ENCODE measurements at places on chromosomes 5 and 9.

GRCh38 chr9:72485821-72486593, 35.4 kb upstream of the TMC1 start:
- no peak for DNase-seq

GRCh38 chr5:159824188-159825161, 91.8 kb upstream of the ADRA1B start:
- DNase-seq = no peak

GRCh38 chr5:109387408-109387974, 22.3 kb downstream of the PJA2 start:
- no peak for DNase-seq

GRCh38 chr5:78518365-78519197, 130.0 kb downstream of the LHFPL2 start:
- no peak for DNase-seq

- DNase-seq = no peak
These were observed 17.9 kb downstream of the HSD17B4 start for GRCh38 chr5:119470105-119470763.

DNA sequence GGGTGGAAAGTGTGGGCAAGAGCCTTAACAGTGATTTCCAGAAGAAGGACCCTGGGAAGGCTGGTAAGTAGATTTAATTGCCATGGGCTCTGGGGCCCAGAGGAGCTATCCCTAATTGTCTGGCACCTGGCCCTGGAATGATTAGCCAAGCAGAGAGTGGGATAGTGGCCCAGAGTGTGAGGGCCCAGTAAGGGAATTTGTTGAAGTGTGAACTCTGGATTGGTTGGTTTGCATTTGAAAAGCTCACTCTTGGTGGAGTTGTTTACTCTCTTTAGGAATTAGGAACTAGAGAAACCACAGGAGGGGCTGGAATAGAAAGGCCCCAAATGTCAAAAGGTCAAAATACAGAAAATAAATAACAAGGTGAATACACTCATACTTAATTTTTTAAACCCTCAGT, 207.1 kb downstream of the GABRG2 start:
- DNase-seq = no peak

- no peak for DNase-seq
These were observed 94.9 kb downstream of the TMEM174 start for GRCh38 chr5:73267766-73268435.

- no peak for DNase-seq
These were observed 43.2 kb upstream of the PRSS3 start for GRCh38 chr9:33752130-33752637.

- DNase-seq = no peak
These were observed 1.3 kb upstream of the KLHL9 start for GRCh38 chr9:21336457-21336856.

- DNase-seq = no peak
These were observed 420.1 kb downstream of the MTRR start for GRCh38 chr5:8288897-8289516.

- no peak for DNase-seq
These were observed 12.6 kb downstream of the LMBRD2 start for GRCh38 chr5:36138900-36139683.

DNA sequence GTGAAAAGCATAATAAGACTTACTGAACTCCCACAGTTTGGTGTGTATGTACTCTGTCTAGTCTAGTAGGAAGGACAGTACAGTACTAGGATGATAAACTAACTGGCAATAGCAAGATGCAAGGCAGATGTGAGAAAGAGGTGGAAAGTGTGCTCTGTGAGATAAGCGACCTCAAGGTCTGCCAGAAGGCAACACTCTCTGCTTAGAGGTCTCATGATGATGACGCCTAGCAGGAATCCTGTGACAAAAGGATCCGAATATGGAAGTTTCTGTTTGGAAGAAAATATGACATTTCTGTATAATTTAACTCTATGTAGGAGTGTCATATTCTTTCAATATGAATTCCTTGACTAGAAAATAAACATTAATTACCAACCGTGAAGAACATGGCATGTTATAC, 112.2 kb downstream of the PLPPR1 start:
- no peak for DNase-seq

DNA sequence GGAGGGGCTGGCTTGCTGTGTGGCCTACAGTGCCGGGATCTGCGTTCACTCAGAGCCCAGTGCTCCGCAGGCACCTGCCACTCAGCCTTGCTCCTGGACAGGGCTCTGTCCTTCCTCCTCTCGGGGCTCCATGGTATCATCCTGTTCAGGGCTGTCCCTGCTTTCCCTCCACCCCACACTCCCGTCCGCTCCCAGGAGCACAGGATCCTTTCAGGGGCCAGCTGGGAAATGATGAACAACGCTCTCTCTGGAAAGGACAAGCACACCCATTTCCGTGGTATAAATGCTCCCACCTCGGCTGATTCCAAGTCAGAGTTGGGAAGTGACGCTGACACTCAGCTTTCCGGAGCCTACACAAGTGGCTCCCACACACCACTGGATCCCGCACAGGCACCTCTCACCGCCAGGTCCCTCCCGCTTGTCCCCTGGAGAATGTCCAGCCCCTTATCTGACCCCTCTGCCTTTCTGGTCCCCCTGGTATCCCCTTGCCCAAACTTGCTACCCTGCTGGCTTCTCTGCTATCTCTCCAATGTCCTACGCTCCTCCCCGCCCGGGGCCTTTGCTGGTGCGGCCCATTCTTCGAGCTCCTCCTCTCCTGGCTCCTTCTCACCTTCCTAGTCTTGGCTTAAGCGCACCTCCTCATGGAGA, 21.3 kb downstream of the HMCN2 start:
- no peak for DNase-seq

GRCh38 chr9:134365791-134366222, 39.6 kb downstream of the RXRA start:
- DNase-seq = no peak

DNA sequence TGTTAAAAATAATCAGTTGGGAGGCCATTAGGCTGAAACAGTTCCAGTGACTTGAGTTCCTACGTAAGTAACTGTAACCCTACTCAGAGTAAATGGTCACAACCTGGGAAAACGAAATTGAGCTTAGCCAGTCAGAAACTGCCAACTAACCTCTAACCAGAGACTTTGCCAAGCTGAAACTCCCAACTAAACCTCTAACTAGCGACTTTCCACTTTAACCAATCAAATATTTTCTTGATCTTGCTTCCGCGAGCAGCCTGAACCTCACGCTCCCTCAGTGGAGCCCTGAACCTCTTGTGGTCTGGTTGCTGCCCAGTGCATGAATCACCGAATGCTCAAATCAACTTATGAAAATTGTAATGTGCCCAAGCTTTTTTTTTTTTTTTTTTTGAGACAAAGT, 156.2 kb downstream of the MED10 start:
- no peak for DNase-seq

DNA sequence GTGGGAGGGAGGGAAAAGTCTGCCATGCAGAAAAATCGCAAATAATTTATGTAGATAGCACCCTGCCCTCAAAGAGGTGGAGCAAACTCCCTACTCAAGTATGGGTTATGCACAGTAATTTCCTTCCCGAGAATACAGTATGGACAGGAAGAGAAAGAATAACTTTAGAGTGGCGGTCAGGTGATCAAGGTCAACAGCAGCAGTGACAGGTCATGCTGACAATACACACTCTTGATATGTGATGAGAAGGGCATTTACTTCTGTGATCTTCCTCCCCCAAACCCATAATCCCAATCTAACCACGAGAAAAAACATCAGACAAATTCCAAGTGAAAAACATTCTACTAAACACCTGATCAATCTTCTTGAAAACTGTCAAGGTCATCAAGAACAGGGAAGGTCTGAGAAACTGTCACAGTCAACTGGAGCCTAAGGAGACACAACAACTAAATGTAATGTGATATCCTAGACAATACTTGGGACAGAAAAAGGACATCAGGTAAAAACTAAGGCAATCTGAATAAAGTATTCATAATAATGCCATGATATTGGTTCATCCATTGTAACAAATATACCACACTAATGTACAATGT, 11.7 kb downstream of the BICD2 start:
- DNase-seq = no peak

DNA sequence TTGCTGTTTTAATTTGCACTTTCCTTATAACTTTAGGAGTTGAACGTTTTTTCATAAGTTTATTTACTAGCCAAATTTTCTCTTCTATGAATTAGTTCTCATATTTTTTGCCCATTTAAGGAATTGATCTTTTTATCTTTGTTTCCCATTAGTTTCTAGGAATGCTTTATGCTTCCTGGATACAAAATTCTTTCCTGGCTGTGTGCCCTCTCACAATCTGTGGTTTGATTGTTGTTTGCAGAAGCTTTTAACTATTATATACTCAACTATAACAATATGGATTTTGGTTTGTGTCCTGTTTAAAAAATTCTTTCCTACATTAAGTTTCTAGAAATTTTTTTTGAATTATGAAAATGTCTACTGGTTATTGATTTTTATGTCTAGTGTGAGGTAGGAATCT, 206.3 kb downstream of the CSNK1G3 start:
- no peak for DNase-seq

DNA sequence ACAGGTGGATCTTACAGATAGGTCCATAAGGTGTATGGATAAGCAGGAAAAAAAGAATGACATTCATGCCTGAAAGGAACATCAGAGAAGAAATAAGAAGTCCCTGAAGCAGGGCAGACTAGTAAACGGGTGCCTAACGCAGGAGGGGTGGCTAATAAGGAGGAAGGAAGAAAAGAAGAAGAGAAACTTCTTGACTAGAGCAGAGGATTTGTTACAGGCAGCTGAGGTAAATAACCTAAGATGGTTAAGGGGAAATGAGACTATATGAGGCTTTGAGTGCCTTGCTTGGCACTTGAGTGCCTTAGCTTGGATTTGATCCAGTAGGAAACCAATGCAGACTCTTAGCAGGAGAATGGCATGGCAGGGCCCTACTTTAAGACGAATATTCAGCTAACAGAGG, 313.5 kb upstream of the PDE4D start:
- no peak for DNase-seq

DNA sequence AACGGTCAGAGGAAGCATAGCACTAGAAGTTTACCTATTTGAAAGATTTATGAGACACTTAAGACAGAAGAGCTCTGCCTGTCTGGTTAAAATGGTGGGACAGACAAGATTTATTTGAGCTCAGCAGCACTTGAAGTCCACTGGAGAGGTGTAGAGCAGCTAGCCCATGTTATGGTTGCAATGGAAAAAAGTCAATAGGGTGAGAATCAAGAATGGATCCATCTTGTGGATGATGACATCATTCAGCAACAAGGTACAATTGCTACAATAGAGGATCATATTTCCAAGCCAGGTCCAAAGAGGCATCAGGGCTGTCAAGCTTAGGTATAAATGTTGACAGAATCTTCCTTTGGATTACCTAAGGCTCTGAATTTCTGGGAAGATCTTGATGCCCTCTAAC, 21.1 kb upstream of the ZNF131 start:
- no peak for DNase-seq

- no peak for DNase-seq
These were observed 23.4 kb downstream of the DMRTA1 start for GRCh38 chr9:22469928-22470544.

- no peak for DNase-seq
These were observed 58.8 kb downstream of the MAN2A1 start for GRCh38 chr5:109748546-109748945.

DNA sequence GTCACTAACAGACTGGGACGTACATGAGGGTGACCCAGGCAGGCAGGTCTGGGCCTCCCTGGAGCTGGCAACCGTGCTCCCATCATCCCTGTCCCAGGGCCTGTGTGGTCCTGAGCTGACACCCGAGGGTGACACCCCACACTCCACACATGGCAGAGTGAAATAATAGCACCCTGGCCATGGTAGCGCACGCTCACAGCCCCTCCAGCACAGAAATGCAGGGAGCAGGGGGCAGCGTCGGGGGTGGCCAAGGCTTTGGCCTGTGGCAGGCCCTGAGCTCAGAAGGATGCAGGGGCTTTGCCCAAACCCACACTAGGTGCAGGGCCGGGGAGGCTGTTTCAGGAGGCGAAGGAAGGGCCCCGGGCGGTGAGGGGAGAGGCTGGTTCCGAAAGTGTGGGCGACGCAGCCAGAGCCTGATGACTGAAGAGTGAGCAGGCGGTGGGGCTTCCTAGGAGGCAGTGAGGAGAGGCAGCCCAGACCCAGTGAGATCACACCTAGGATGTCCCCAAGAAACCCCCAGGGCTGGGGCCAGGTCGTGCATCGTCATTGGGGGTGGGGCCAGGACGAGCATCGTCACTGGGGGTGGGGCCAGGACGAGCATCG, 12.9 kb downstream of the OR2V2 start:
- DNase-seq = no peak
